ENCODE measurements at places on chromosomes 6 and 20.

DNA sequence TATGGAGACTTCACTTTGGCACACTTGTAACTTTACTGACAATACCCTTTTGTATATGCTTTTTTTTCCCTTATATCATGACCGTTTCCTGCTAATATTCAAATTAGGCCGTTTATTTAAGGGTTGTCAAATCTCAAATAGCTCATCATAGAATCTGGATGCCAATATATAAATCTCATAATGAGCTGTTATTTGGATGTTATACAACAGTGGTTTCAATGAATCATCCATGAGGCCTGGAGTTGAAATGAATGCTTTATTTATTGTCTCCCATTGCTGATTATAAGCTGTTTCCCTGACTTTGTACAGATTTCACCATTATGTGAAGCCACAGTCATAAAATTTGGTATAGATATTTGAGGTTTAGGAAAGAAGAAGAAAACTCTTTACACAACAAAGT is 256.1 kb downstream of the PLCB1 start:
- DNase-seq, result no peak

DNA sequence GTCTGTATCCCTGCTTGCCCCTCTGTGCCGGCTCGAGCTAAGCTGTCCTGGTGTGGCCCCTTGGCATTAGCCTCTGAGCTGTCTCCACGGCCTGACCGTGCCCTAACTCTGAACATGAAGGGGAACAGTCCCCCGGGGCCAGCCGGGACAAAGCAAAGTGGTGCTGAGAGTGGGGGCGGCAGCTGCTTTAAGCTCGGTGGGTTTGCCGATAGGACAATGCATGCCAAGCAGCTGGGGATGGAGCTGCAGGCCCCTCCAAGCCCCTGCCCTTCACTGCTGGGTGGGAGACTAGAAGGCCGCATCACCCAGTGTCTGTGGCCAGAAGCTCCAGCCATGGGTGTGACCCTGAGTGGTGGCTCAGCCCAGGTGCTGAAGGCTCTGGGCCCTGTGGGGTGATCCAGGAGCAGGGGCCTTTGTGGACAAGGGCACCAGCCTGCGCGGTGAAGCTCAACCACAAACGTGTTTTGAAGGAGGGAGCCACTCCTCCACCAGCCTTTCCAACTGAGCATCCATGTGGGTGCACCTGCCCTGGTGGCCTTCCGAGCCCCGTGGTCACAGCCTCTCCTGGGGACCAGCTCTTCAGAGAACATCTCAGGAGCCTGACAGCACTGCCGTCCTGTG is 242.5 kb downstream of the ERMARD start:
- DNase-seq, result peak; percentile 17

DNA sequence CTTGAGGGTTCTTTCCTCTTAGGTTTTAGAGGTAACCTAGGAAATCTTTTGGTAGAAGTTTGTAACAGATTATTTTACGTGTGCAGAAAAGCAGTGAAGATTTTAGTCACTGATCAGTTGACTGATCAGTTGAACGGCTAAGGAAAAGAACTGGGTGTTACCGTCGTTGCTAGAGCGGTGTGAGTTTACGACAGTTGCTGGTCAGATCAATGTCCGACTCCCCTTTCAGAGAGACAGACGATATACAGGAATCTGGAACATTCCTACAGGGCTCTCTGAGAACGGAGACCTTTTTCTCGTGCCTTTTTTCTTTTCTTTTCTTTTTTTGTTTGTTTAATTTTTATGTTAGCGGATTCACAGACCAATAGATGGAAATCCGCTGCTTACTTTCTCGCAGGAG is 132.1 kb upstream of the ZNF184 start:
- DNase-seq, result no peak

DNA sequence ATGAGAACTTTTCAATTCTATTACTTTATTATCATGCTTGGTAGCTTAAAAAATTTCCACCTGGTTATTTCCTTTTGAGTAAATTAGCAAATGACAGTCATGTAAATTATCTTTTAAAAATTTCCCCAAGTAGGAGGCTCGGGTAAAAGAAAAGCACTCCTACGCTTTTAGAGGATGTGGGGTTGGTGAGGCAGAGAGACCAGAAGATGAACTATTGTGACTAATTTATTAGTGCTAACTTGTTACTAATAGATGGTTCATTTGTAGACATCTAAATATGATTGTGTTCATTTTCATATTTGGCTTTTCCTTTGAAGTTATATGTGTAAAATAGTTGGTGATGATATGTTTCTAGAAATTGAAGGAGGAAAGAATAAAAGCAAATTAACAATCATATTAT is 27.0 kb downstream of the ZNF292 start:
- no peak for DNase-seq

GRCh38 chr20:5642155-5642981 is 107.8 kb upstream of the SHLD1 start:
- DNase-seq, result no peak

DNA sequence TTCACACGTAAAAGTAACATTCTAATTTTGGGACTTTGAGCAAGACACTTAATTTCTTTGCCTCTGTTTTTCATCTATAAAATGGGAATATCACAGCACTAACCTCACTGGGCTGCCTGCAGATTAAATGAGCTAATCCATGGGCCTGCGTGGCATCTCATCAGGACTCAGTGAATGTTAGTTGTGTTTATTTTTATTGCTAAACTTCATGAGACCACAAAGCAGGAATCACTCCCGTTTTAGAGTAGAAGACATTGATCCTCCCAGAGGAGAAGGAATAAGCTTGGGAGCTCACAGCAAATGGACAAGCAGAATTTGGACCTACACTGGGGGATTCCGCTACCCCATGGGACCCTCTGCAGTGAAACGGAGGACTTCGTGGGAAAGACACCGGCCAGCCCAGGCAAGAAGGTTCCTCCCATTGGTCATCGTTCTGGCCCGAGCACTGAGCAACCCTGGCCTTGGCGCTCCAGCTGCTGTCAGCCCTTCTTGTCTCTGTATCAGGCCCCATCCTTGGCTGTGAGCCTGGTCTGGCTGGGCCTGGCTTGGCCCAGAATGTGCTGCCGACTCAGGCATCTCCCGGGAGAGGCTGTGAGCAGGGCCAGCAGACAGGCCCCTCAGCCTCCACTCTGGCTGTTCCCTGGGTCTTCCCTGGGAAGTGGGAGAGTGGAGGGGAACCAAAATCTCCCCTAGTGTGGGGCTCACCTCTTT is 79.8 kb downstream of the NFATC2 start:
- DNase-seq, result no peak

DNA sequence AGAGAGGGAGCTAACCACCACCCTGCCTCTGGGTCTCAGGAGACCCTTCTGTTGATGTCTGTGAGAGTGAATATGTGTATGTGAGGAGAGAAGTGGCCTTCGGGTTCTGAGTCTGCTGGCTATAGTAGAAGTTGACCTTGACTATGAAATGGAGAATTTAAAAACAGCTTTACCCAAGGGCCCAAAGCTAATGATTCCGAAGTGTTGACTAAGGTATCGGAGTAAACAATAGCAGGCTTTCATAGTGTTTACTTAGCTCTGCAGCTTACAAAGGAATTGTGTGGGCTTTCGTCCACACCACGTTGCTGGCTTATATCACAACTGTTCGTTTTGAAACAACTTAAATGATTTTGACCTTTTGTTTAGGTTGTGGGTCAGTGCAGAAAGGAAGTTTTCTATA is 126.5 kb upstream of the JAG1 start:
- DNase-seq, result no peak

GRCh38 chr20:13930281-13930680 is 60.1 kb downstream of the SEL1L2 start:
- no peak for DNase-seq

GRCh38 chr6:151089978-151090377 is 149.8 kb upstream of the AKAP12 start:
- DNase-seq, result no peak

DNA sequence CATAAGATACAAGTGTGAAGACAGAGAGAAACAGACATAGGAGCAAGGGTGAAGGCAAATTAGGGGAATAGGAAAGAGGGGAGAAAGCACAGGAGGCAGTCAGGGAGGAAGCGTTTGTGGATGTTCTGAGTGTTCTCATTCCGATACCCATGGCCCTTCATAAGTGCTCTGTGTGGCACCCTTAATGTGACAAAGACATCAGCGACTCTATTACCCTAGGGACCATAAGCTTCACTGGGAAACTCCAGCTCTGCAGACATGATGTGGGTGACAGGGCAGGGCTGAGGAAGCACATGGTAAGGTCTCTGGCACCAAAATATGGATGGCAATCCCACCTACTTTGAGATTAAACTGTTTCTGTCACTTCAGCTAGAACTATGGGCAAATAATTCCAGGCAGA is 33.0 kb downstream of the F13A1 start:
- DNase-seq, result no peak

DNA sequence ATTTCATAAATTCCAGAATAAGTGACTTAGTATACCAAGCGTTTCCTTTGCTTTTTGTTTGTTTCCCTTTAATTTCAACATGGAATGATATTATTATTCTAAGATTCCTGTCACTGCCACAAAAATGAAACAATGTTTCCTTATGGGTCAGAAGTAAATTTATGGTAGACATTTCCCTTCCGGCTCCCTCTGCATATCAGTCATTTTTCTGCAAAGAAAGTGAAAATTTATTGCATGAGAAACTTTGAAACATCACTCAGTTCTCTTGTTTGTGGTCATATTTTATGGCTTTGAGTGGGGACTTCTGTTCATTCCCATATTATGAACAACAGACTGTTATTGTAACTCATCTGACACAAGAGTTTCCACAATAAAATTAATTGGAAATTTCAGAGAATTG is 97.8 kb downstream of the NKAIN2 start:
- DNase-seq, result no peak

- no peak for DNase-seq
Observed at GRCh38 chr20:44092551-44093248, 94.3 kb downstream of the JPH2 start.

- DNase-seq, result no peak
Observed at GRCh38 chr6:160356074-160356744, 8.0 kb downstream of the SLC22A3 start.

DNA sequence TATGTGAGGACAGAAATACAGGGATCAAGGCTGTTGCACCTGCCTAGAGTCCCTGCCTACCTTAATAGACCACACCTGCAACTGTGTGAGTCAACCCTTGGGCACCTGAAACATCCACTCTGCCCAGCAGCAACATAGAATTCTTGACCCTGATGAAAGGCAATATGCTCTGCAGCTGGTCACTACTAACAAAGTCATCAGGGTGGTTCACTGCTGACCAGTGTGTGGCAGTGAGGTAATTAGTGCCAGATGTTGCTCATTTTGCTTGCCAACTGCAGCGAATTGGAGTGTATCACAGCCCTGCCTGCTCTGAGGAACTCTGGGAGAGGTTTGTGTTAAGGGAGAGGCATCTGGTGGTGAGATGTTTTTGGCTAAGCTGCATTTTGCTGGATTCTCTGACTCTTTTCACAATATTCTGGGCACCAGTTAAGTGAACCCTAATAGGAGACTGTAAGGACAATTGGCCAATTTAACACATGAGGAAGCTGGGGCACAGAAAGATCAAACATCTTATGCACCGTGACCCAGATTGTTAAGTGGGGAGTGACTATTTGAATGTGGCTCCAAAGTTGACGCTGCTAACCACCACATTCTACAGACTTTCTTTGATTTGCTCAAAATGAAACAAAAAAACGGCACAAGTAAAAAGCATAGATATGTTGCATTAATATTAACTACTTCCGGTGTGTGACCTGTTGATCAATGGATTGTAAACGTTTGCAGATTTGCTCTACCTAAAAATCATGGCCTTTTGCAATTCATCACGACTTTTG is 61.9 kb upstream of the OPRM1 start:
- DNase-seq, result no peak

DNA sequence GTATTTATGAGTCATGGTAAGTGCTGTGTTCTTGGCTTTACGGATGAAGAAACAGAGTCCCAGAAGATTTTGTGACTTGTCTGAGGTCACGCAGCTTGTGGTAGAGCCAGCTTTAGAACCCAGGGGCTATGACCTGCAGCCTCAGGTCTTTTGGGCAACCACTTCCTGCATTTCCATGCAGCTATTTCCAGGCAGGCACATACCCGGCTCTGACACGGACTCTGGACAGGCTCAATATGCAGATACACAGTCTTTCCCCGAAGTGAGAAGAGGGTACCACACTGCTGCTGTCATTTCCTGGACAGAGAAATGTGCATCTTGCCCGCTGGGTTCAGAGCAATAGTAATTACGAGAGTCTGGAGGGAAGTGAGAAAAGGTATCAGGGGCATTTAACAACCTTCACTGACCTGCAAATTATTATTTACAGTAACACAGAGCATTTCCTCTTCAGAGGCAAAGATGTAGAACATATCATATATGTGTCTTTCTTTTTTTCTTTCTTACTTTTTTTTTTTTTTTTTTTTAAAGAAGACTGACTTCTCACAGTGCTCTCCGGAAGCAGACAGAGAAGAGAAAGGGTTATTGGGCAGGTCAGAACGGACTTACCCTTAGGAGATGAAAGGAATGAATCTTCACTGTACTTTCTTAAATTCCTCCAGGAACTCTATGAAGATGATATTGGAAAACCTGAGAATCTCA is 185.1 kb downstream of the CLIC5 start:
- DNase-seq, result peak; percentile 79

GRCh38 chr6:36577301-36577700 is 16.9 kb upstream of the SRSF3 start:
- DNase-seq, result no peak

DNA sequence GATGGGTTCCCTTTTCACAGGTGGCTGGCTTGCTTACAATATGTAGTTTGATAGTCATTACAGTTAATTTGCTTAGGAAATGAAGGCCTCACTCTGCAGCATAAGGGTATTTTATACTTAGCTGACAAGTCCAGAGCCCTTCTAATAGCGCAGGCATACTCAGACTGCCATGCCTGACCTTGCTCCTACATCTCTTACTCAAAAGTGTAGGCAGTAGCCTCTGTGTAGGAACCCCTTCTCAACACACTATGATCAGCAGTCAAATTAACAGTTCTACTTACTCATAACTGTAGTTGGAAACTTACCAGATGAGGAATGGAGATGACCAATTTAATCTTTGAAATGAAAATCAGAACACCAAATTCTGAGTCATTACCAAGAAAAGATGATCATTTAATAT is 373.5 kb downstream of the TBC1D32 start:
- DNase-seq, result no peak
